ENCODE measurements at places on chromosomes 1 and 21.

DNA sequence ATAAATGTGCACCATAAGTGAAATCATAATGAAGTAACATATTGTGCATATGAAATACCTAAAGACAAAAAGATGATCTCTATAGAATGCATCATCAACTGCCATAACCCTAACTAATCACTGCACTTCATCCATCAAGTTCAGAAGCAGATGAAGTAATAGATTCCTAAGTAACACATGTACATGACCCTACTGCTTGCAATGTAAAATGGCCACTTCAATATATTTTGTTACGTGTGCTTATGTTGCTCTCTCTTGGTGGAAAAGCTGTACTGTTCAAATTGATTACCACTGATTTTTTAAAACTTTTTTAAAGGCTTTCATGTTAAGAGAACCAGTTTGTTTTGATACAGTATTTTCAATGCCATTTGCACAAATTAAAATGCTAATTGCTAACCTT, 141.8 kb downstream of the TTLL7 start:
- DNase-seq = no peak

- no peak for DNase-seq
These were observed 16.3 kb upstream of the L1TD1 start for GRCh38 chr1:62178372-62178771.

DNA sequence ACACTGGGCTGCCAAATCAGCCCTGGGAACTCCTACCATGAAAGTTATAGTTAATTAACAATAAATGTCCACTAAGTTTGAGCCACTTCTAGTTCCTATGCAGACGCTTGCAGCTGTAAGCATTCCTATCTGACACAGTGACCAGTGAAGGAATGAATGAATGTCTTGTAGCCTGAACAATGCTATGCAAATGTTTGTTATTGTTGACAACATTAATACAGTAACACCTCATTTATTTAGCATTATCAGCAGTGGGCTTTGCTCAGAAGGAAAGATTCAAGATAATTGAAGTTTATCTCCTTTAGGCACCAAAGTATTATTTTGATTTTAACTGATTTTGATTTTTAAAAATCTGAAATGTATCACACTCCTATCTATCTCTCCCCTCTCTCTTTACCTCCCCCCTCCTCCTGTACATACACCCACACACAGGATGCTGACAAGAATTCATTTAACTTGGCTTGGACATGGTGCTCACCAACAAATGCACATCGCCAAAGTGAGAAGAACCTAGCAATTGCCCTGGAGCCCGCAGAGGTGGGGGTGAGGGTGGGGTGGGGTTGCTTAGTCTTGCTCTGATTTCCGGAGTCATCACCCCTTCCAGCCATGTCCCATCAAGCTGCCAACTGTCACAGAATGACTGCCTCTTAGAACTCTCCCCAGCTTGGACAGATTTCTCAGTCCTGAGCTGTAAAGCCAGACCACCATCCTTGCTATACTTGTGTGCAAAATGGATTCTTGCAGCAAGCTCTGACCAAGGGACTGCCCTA, 215.3 kb upstream of the CSF3R start:
- no peak for DNase-seq

- no peak for DNase-seq
These were observed 123.3 kb downstream of the HMCN1 start for GRCh38 chr1:185857442-185857841.

GRCh38 chr1:236552901-236553300, 29.1 kb downstream of the LGALS8 start:
- no peak for DNase-seq

- DNase-seq = no peak
These were observed 4.0 kb downstream of the FGR start for GRCh38 chr1:27630859-27631491.

- no peak for DNase-seq
These were observed 353.7 kb downstream of the DPYD start for GRCh38 chr1:97567000-97567749.

- no peak for DNase-seq
These were observed 223.0 kb downstream of the LTN1 start for GRCh38 chr21:28769683-28770082.

DNA sequence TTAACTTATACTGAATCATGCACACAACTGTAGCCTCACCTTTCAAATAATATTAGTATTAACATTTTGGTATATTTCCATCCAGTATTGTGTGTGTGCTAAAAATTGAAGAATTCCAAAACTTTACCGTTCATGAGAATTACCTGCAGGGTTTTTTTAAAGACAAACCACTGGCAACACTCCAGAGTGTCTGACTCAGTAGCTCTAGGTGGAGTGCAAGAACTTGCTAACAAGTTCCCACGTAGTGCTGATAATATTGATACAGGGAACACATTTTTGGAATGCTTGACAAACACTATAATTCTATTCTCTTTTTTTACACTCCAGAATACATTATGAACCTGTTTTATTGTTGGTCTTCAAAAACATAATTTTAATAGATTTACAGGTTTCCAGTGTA, 27.7 kb upstream of the SLC5A9 start:
- DNase-seq = no peak

- no peak for DNase-seq
These were observed 136.4 kb downstream of the AKT3 start for GRCh38 chr1:243713470-243714186.

DNA sequence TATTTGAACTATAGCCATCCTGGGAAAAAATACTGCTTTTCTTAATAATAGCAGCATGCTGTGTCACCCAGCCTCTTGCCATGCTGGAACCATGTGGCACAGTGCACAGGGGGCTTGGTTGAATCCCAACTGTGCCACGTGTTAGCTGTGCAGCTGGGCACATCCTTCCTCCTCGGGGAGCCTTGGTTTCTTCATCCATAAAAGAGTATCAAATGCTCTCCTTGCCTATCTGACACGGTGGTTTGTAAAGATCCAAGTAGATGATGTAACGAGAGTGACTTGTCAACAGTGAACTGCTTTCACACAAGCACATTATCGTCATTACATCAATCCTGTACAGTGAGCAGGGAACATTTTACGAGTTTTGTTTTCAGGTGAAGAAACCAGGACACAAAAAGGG, 24.4 kb downstream of the VASH2 start:
- DNase-seq = no peak

DNA sequence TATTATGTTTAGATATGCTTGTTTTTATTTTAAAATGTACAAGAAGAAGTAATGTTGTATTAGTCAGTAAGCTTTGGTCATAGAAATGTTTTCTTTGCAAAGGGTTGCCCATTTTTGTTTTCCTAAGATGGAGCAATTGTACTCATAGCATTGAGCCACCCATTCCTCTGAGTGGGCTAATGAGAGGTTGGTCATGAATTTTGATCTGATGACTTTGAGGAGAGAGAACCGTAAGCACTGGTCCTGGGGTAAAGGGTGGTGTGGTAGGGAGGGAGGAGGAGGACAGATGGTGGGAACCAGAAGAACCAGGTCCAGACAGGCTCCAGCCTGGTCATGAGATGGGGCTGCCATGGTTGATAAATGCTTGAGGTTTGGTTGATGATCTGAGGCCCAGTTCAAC, 15.9 kb upstream of the SLC6A9 start:
- DNase-seq = no peak

- no peak for DNase-seq
These were observed 667.4 kb upstream of the ZP4 start for GRCh38 chr1:238558156-238558555.

GRCh38 chr21:33207449-33208149, 22.1 kb upstream of the IFNAR2 start:
- no peak for DNase-seq

DNA sequence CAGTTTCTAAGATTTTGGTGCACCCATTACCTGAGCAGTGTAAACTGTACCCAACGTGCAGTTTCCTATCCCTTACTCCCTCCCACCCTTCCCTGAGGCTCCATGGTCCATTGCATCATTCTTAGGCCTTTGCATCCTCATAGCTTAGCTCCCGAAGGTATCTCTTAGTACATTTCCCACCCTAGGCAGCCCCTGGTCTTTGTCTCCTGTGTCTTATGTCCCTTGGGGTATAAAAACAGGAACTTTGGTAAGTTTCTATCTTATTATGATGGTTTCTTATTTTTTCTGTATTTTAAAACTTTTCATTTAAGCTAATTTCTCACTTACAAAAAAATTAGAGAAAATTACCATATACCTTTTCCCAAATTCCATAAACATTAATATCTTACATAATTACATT, 78.1 kb downstream of the URB2 start:
- no peak for DNase-seq

GRCh38 chr1:41735631-41736260, 183.0 kb downstream of the HIVEP3 start:
- no peak for DNase-seq

- no peak for DNase-seq
These were observed 106.1 kb upstream of the RUNX3 start for GRCh38 chr1:25036117-25036546.

- DNase-seq = no peak
These were observed 1.1 kb downstream of the LPGAT1 start for GRCh38 chr1:211829343-211830054.

DNA sequence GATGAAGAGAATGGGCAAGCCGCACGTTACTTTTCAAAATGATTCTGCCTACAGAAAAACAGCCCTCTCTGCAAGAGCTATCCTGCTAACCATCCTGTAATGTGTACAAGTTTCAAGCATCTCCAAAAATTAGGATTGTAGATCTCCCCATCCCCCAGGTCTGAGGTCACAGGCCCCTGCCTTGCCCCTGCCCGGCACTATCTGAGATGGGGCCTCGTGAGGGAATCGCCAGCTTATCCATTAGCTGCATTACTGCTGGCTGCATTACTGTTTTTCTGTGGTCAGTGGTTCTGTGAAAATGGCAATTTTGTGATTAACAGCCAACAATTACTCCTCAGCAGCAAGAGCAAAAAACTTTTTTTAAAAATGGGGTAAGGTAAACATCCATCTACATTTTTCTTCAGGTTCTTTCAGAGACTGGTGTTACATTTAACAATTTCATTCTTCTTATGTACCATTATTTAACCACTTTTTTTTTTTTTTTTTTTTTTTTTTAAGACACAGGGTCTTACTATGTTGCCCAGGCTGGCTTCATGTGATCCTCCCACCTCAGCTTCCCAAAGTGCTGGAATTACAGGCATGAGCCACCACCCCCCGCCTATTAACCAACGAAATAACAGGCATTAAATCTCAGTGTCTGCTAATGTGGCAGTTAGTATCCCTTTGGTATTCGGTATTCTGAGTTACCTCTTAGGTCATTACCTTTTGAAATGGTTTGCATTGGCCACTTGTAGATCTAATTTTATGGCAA, 83.8 kb downstream of the MRPL37 start:
- no peak for DNase-seq

DNA sequence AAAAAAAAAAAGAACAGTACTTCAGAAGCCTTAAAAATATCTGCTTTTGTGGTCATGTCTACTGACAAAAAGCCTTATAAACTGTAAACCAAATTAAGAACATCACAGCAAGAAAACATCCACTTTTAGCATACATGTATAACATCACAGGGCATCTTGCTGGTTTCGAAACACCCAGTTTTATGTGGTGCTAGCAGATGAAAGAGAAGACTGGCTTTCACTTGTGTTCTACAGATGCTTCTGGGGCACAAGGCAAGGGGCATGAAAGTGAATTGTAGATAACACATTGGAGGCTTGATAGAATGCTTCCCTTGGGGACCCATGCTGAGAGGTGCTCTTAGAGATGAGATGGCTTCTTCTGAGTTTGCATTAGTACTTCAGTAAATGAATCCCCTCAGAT, 543.7 kb upstream of the PKN2 start:
- DNase-seq = no peak

DNA sequence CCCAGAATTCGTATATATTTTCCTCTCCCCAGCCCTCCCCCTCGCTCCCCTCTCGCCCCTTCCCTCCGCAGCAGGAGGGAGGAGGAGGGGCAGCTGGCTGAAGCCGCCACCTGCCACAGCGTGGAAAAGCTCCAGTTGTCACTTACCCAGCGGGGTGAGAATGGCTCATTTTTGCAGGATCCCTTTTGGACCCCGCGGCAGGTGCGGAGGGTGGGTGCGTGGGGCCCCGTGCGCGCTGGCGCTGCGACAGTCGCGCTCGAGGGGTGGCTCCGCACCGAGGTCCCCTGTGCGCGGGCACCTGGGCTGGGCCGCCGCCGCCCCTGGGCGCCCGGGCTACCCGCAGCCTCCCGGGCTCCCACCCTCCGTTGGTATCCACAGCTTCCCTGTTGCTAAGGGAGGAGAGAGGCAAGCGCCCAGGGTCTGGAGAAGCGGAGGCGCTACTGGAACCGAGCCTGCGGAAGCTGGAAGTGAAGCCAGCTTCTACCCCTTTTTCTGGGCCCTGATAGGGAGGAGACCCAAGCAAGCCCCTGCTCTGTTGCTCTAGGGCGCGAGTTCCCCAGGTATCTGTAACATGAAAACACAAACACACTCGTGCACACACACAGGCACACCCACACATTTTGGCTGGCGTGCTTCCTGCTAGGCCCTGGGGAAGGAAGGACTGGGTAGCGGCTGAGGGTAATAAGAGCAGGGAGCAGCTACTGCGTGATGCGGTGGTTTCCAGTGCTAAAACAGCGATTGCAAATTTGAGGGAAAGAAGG, at the start of gene ERICH3:
TSS of gene ERICH3 (minus strand) at position 442 of the 761 bp plus-strand sequence. CDS start at position 169, 273 bp downstream.
- DNase-seq = no peak

DNA sequence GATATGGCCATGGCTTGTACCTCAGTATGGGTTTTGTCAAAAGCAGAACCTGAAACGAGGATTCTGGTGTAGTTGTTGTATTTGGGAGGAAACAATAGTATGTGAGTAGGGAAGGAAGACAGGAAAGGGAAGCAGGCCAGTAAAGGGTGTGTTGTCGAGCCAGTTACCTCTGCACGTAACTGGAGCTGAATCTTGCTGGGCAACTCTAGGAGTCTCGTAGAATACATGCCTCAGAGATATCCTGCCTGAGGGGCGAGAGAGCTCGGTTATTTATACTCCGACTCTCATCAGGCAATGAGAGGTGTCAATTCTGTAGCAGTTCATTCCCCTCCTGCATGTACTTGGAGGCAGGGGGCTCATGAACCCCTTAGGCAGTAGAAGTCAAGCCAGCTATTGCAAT, 45.9 kb upstream of the KIF26B start:
- no peak for DNase-seq

- DNase-seq = no peak
These were observed 39.1 kb downstream of the TFF3 start for GRCh38 chr21:42276076-42276475.

DNA sequence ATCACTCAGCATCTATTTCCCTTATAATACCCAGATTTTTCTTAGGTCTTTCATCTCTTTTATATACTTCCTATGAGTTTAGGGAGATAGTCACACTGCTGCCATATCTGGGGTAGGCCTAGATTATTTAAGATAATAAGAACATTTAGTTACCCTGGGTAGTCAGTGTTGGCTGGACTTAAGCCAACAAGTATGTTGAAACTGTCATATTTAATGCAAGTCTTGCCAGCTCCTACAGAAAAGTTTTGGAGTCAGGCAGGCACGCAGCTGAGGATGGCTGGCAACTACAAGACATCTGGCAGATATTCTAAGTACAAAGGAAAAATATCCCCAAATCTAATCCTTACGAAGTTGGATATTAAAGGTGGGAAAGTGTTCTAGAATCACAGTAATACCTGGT, 19.2 kb upstream of the DEPDC1 start:
- DNase-seq = no peak

- DNase-seq = no peak
These were observed 14.4 kb downstream of the TMPRSS3 start for GRCh38 chr21:42381347-42381984.
